ENCODE measurements at places on chromosomes 2 and 18.

- no peak for DNase-seq
Observed at GRCh38 chr18:41881285-41881684, 73.7 kb upstream of the PIK3C3 start.

GRCh38 chr18:49563701-49564517 lies 2.1 kb downstream of the LIPG start:
- DNase-seq, result no peak

DNA sequence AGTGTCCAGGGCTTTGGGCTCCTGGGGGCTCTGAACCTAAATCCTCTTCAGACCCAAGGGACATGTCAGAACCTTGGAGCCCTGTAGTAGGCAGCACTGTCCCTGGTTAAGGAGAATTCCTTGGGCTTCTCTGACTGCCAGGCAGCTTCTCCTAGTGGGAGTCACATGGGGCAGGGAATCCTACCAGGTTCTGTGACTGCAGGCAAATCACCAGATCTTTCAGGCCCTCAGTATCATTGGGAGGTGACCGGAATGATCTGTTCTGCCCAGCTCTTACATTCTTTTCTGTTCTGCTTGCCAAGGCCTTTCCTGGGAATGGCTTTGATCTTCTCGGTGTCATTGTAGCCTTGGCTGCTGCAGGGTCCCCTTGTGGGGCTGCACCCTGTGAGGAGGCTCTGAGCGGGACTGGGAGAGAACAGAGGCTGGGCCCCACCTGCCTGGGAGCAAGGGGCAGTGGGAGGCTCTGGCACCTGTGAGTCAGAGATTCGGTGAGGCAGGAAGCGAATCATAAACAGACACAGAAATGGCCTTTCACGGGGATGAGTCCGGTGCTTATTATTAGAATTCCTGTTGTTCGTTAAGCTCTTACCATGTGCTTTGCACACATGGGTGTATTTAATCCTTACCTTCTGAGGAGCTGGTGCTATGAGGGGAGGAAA lies 14.1 kb downstream of the CEP68 start:
- DNase-seq, result no peak

- DNase-seq, result no peak
Observed at GRCh38 chr2:100140582-100140981, 1.8 kb downstream of the AFF3 start.

DNA sequence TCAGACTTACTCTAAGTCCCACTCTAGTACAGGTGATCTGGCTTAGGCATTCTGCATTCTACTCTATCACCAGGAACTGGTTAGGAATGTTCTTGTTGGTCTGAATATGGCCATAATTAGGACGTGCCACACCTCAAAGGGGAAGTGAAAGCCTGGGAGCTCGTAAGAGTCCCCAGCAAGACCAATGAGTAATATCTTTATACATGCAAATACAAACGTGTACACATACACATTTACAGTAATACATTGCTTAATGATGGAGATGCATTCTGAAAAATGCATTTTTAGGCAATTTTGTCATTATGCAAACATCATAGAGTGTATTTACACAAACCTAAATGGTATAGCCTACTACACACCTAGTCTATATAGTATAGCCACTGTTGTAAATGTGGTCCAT lies 19.5 kb upstream of the ERCC3 start:
- peak; percentile 44 for DNase-seq

- DNase-seq, result no peak
Observed at GRCh38 chr2:195472501-195473234, 184.4 kb upstream of the SLC39A10 start.

DNA sequence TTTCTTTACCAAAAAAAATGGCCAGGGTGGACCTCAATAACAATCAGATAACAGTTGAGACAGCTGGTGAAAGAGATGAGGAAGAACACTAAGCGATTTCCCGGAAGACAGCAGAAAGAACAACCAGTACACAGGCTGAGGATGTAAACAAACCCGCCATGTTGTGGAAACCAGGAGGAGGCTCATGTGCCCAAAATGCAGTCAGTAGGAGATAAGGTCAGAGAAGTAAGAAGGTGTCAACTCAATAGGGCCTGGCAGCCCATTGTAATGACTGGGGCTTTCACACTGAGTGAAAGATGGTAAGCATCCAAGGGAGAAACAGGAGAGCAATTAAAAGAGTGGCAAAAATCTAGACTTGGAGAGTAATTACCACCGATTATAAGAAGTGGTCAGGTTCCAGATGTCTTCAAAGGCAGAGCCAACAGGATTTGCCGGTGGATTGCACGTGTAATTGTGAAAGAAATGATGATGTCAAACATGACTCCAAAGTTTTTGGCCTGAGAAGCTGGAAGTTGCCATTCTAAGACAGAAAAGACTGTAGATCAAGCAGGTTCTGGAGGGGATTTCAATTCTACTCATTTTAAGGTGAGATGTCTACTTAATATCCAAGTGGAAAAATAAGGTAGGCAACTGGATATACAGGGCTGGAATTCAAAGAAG lies 77.7 kb upstream of the CYP1B1 start:
- DNase-seq, result no peak

DNA sequence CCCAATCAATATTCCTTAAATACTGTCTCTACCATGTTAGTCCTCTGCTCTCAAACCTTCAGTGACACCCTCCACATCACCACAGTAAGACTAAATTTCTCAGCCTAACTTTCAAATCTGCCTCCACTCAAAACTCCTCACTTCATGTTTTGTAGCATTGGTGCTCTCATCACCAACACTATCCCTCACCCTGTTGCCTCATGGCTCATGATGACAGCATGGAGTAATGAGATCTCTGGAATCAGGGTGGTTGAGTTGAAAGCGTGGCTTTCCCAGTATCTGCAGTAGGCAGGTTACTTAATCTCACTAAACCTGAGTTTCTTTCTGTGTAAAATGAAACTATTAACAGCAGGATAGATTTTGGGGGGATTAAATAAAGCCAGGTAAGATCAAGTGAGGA lies 621.4 kb downstream of the NYAP2 start:
- DNase-seq, result no peak

- DNase-seq, result no peak
Observed at GRCh38 chr2:171895786-171896185, 1.7 kb upstream of the SLC25A12 start.

- no peak for DNase-seq
Observed at GRCh38 chr2:134193006-134193405, 60.9 kb upstream of the MGAT5 start.

DNA sequence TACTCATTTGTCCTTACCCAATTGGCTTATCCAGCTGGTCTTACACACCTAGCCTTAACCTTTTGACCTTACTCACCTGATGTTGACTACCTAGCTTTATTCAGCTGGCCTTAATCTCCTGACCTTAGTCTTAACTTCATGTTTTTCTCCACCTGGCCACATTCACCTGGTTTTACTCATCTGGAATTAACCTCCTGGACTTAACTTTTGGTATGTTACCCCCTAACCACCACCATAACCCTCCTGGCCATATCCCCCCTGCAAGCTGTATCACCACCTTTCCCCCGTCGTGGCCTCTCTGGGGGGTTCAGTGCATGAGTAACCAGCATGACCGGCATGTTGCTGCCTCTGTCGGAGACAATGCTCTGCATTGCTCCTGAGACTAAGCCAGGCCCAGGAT lies 45.7 kb downstream of the CHRNA1 start:
- no peak for DNase-seq

DNA sequence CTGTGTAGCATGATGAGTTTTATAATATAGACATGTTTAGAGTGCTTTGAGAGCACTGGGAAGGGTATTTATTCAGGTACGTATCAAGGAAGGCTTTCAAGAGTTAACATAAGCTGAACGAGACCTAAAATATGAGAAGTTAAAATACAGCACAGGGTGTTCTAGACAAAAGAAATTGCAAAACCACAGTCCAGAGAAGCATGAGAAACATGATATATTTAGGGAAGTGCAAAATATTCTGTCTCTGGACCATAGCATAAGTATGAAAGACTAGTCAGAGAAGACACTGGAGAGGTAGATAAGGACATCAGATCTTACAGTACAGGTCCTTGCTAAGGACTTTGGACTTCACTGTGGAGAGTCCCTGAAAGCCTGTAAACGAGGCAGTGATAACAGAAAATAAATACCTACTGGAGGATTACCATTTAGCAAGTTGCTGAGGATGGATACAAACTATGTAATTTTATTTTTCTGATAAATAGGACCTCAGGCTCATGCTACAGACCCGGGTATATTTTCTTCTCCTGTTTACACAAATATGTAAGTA lies 43.7 kb downstream of the FSIP2 start:
- DNase-seq, result no peak

DNA sequence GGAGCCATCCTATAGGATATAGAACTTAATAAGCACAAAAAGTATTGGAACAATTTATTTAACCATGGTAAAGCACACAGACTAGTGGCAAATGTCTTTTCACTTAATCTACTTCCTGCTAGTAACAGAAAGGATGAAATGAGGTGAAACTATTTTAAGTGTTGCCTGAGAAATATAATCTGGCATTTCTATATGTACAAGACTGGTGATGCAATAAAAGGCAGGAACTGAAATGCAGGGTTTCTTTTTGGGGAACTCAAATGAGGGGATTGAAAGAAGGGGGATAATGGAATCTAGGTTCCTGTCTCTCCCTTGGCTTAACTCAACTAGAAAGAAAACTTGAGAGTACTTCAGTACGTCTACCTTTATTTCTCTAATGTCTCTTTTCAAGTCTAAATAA lies 122.3 kb downstream of the MEMO1 start:
- DNase-seq, result no peak

- no peak for DNase-seq
Observed at GRCh38 chr2:184155791-184156190, 442.5 kb upstream of the ZNF804A start.

DNA sequence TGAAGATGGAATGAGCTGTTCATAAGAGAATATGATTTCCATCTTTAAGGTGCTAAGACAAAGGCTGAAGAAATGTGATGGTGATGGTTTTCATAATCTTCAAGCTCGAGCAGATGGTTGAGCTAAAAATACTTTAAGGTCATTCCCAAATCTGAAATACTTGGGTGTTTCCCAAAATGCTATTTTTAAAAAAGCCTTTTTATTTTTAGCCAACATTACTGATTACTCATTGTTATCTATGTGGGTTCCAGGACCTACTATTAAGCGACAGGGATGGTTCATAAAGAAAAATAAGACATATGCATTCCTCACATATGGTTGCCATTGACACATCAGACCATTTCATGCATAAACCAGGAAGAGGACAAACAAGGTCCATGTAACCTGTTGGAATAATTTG lies 298.5 kb downstream of the PLCL1 start:
- DNase-seq, result no peak

GRCh38 chr2:133942398-133942797 lies 311.5 kb upstream of the MGAT5 start:
- no peak for DNase-seq

- no peak for DNase-seq
Observed at GRCh38 chr2:239532859-239533258, 132.0 kb upstream of the HDAC4 start.

DNA sequence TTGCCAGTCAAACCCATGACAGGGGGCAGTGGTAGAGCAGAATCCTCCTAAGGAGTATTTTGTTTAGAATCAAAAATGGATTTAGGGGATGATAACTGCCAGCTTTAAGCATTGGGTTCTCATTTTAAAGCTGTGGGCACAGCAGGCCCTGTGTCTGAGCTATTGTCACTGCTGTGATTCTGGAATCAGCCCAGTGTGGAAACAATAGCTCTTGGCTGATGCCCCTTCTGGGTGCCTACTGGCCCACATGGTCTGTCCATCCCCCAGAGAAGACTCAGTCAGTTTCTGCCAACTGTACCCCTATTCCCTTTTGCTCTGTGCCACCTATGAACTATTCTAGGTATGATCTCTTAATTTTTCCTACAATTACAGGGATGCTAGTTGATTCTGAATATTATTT lies 91.7 kb upstream of the LRRTM1 start:
- DNase-seq, result no peak

DNA sequence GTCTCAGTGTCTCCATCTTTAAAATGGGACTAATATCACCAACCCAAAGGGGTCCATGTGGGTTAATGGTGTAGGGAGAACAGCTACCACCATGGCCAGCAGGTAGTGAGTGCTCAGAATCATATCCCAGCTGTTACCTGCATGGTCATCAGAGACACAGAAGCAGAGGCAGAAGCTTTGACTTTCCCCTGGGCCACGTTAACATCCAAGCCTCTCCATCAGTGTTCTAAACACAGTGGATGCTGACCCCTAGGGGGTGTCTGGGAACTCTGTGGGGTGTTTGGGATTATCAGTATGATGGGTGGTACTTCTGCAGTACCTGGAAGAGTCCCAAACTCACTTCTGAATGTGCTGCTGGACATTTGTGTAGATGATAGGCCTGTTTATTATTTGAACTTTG lies 93.6 kb downstream of the GYPC start:
- no peak for DNase-seq

GRCh38 chr18:77073336-77074093 lies 59.1 kb downstream of the MBP start:
- DNase-seq, result no peak

DNA sequence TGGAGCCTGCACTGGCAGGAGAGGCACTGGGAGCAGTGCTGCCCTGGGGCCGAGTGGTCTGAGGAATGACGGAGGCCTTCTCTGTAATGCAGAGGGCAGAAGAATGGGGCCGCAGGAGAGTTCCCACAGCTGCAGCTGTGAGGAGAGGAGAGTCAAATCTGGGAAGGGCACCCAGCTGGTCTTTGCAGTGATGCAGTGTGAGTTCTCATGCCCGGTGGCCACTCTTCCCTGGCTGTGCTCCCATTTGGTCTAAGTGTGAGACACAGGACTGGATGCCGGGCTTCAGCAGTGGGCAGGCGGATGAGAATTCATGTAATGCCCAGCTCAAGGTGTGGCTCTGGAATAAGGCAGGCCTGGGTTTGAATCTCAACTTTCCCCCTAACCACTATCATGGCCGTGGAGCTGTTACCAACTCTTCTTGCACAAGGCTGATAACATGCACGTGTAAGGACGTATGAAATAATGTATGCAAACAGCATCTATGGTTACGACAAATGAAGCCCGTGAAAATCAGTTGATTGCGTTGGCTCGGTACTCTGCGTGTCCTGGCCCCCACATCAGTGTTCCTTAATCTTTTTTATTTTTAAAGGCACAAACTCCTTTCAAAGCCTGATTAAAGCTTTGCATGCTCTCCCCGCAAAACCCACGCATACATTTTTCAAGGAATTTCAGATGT lies 71.6 kb downstream of the ACKR3 start:
- DNase-seq, result no peak

DNA sequence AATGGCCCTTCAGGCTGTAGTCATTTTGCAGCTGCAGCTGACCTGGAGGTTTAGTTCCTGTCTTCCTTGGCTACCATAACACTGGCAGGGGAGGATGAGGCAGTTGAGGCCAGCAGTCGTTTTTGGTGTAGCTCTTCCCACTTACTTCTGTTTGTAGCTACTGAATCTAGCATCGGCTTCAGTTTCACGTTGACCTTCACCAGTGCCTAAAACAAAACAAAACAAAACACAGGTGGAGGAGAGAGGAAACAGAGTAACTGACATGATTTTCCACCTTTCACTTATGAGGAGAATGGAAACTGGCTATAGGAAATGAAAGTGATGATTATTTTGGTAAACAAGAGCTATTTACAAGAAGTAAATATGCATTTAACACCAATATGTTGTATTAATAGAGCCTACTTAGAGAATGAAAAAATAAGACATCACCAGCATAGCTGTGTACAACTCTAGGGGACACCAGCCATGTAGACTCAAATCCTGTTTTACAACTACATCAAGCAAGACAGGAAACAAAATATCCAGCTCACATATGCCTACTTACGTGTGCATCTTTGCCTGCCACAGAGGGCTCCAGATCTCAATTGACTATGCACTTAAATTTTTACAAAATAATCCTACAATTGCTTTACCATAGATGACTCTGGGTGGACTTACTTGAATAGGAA lies 236.9 kb downstream of the AGPS start:
- no peak for DNase-seq
